ENCODE measurements at places on chromosomes 5 and 9. TPM values are rescaled to one million over a fixed set of nuclear protein-coding genes. Genes with fewer than 3 reads are reported as not detected.

Gene IL33
- total RNA-seq = not detected

Gene CACFD1
- total RNA-seq = 1.1 TPM

Gene SLC12A7
- 12.2 TPM for total RNA-seq

Gene DIPK1B
- total RNA-seq = not detected

Gene ZDHHC11
- total RNA-seq = 9.9 TPM

Gene TRPM6
- not detected for total RNA-seq

Gene C5
- total RNA-seq = 1.9 TPM

Gene SPINK4
- total RNA-seq = not detected

Gene ENTREP1
- not detected for total RNA-seq

Gene OSMR
- total RNA-seq = not detected

Gene MEIKIN
- total RNA-seq = not detected

Gene C9orf43
- total RNA-seq = 0.41 TPM

Gene SLC34A3
- not detected for total RNA-seq

Gene RANBP17
- not detected for total RNA-seq

Gene PTGES
- total RNA-seq = not detected

Gene TMEM252
- total RNA-seq = not detected

Gene FRMPD1
- not detected for total RNA-seq

Gene LOX
- not detected for total RNA-seq

Gene ADAMTS19
- not detected for total RNA-seq

Gene MZB1
- total RNA-seq = 61.1 TPM

Gene ZFAND5
- 71.7 TPM for total RNA-seq

Gene TRPM3
- total RNA-seq = not detected

Gene SCAI
- total RNA-seq = 9.4 TPM

Gene NIM1K
- 0.66 TPM for total RNA-seq

Gene PRDM9
- not detected for total RNA-seq

Gene FAM221B
- not detected for total RNA-seq

Gene CAST
- 173 TPM for total RNA-seq

Gene ANKRD20A1
- total RNA-seq = not detected

Gene PLPP7
- total RNA-seq = not detected

Gene GPR21
- total RNA-seq = 1.2 TPM

Gene PCDHA10
- not detected for total RNA-seq

Gene NEUROG1
- total RNA-seq = not detected

Gene NRG2
- total RNA-seq = not detected

Gene S1PR3
- total RNA-seq = 0.06 TPM

Gene CNTNAP3
- total RNA-seq = not detected

Gene TMEM171
- total RNA-seq = not detected

Gene SLC6A7
- not detected for total RNA-seq

Gene DMRT3
- not detected for total RNA-seq

Gene CCDC171
- 2.9 TPM for total RNA-seq

Gene SNCAIP
- total RNA-seq = not detected

Gene ADRB2
- 1.7 TPM for total RNA-seq

Gene IRX2
- total RNA-seq = not detected

Gene AFAP1L1
- not detected for total RNA-seq

Gene ANP32B
- 301 TPM for total RNA-seq

Gene KIF20A
- 64.3 TPM for total RNA-seq

Gene SLC25A2
- total RNA-seq = 0.56 TPM

Gene GRIA1
- not detected for total RNA-seq

Gene TMC1
- total RNA-seq = not detected

Gene ITK
- total RNA-seq = 215 TPM
